Pulmonary artery endothelial cell (primary cell): ENCODE measurements at places on chromosomes 13 and 19. TPM values are rescaled to one million over a fixed set of nuclear protein-coding genes. Genes with fewer than 3 reads are reported as not detected.

CBLC gene
- total RNA-seq: 0.07 and 0.13 TPM in 2 replicates

ZNF576 gene
- total RNA-seq: 15.0 and 16.0 TPM in 2 replicates

CGB2 gene
- total RNA-seq: not detected in 2 replicates

ADGRE3 gene
- total RNA-seq: not detected in 2 replicates

TGDS gene
- 13.8 and 17.8 TPM in 2 replicates for total RNA-seq

TNFSF9 gene
- 0.40 and 0.53 TPM in 2 replicates for total RNA-seq

TMEM143 gene
- 1.5 and 2.7 TPM in 2 replicates for total RNA-seq

TRPC4 gene
- 0.04 and 0.13 TPM in 2 replicates for total RNA-seq

C1QTNF9 gene
- total RNA-seq: not detected in 2 replicates

PSG1 gene
- total RNA-seq: under 0.01 TPM in 1 of 2 replicates, not detected in the other

IRGC gene
- not detected in 2 replicates for total RNA-seq

MIDN gene
- 11.4 and 13.4 TPM in 2 replicates for total RNA-seq

ZNF440 gene
- total RNA-seq: 6.3 and 10.5 TPM in 2 replicates

AZU1 gene
- not detected in 2 replicates for total RNA-seq

ADAMTSL5 gene
- total RNA-seq: 0.04 and 0.07 TPM in 2 replicates

ZNF763 gene
- 0.40 and 1.9 TPM in 2 replicates for total RNA-seq

PLVAP gene
- total RNA-seq: 0.21 and 0.46 TPM in 2 replicates

FXYD7 gene
- not detected in 2 replicates for total RNA-seq

ATP4B gene
- total RNA-seq: 0.07 and 0.13 TPM in 2 replicates

CHMP2A gene
- 114 and 145 TPM in 2 replicates for total RNA-seq

CYP2A7 gene
- total RNA-seq: not detected in 2 replicates

IGFL1 gene
- total RNA-seq: not detected in 2 replicates

FAM83E gene
- 0.73 and 0.99 TPM in 2 replicates for total RNA-seq

LRRC63 gene
- total RNA-seq: 0.07 TPM in 1 of 2 replicates, not detected in the other

ZNF211 gene
- 7.1 and 13.5 TPM in 2 replicates for total RNA-seq

CACNA1A gene
- total RNA-seq: 0.04 and 0.07 TPM in 2 replicates

ODAD3 gene
- total RNA-seq: 0.13 and 0.18 TPM in 2 replicates

CYP4F11 gene
- not detected in 2 replicates for total RNA-seq

PRODH2 gene
- not detected in 2 replicates for total RNA-seq

DHRS12 gene
- total RNA-seq: 3.9 and 7.3 TPM in 2 replicates

CEACAM3 gene
- not detected in 2 replicates for total RNA-seq

SHD gene
- not detected in 2 replicates for total RNA-seq

NAT14 gene
- total RNA-seq: 9.8 and 21.2 TPM in 2 replicates

TTC9B gene
- not detected in 2 replicates for total RNA-seq

PDX1 gene
- total RNA-seq: not detected in 2 replicates

PNMA8B gene
- 0.07 and 0.11 TPM in 2 replicates for total RNA-seq

LILRA1 gene
- total RNA-seq: not detected in 2 replicates

RGCC gene
- total RNA-seq: 21.7 and 40.4 TPM in 2 replicates

OLFM2 gene
- total RNA-seq: 0.40 and 0.71 TPM in 2 replicates
